ENCODE measurements at places on chromosomes 6 and 20.

DNA sequence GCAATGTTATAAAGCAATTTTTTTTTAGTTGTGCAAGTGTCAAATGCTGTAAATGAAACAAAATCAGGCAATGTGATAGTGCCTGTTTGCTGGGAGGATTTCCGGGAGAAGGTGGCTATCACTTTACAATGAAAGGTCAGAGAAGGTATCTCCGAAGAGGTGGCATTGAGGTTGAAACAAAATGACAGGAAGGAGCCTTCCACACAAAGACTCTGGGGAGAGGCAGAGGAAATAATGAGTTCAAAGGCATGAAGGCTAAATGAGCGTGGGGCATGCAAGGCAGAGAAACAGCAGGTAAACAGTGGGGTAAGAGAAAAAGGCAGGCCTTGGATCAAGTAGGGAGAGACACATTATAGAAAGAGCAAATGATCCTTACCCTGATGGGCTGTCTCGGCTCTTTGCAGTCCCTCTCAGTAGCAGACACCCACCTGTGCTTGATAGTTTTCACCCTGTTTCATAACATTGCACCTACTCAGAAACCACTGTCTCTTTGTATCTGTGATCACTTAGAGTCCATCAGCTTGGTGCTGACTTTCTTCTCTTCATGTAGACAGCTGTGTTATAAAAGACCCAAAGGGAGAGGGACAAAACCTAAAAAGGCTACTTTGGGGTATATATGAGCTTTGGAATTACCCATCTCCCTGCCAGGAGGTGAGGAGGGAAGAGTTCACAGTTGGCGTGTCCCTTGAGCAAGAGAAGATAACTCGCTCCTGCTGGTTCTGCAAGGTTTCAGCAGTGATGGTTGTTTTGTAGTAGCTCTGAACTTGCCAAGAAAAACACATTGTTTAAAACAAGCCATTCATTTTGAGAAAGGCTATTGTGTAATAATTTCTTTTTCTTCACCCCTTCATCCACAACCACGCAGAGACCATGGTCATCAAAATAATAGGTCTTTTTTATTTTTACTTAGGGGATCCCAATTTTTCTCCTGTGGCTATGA, 22.3 kb downstream of the NRN1 start:
- DNase-seq, result no peak

DNA sequence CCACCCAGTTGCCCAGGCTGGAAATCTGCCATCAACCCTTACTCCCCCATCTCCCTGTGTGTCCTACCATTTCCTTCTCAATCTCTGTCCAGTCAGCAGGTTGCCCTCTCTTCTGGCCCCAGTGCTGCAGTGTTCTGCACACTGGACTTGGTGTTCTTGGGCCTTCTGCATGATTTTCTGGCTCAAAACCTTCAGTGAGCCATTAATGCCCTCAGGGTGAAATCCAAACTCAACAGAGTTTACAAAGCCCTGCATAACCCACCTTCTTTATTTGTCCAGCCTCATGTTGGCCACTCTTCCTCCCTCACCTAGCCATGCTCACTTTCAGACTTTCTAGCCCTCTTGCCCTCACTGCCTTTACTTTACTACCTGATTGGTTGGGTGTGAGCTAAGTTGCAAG, 5.0 kb upstream of the GSTA3 start:
- no peak for DNase-seq

DNA sequence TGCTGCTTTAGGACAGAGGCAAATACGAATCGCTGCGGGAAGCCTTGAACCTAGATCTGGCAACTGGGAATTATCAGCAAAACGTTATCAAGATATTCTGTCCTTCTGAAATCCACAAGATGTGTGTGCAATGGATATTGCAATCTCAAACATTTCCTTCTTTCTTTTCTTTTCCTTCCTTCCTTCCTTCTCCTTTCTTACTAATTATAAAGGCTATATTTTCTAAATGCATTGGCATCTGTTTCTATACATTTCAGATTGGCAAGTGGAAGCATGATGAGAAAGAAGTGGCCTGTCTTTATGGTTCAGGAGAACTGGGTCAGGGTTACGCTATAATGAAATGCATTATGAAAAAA, 2.0 kb downstream of the TAGAP start:
- no peak for DNase-seq

- DNase-seq, result no peak
Measured at GRCh38 chr20:16111172-16111832, 461.9 kb downstream of the KIF16B start.

Data from posterior cingulate gyrus (tissue), 11 donors.